Muscle of leg (tissue), 16 donors: ENCODE measurements at places on chromosomes 5 and 9. TPM values are rescaled to one million over a fixed set of nuclear protein-coding genes. Genes with fewer than 3 reads are reported as not detected.

DNA sequence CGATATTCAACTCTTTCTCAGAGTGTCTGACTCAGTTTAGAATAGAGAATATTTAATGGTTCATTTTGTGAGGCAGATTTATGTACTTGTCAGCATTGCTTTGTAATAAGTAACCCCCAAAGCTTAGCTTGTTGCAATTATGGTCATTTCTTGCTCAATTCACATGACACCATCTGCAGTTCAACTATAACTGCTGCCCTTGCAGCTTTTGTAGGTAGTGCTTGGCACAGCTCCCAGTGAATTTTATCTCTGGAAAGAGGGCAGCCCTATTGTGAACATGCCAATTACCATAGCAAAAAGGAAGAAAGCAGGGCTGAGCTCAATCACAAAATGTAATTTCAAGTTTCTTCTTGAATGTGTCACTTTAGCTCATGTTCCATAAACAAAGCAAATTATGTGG is 1587.7 kb upstream of the ACO1 start:
- no peak for DNase-seq

GRCh38 chr5:40909264-40909663 is at the start of gene C7:
C7 (plus strand) TSS chr5:40909497; CDS start chr5:40909611, 114 bp downstream.
- DNase-seq, result peak; percentile 37

The SYK gene
- total RNA-seq, result 3.7 TPM

The SLC6A3 gene
- total RNA-seq, result not detected

The ZFP2 gene
- total RNA-seq, result 2.9 TPM
